ENCODE measurements at places on chromosomes 4 and X.

GRCh38 chrX:109775386-109775785 is 42.3 kb upstream of the ACSL4 start:
- no peak for DNase-seq

DNA sequence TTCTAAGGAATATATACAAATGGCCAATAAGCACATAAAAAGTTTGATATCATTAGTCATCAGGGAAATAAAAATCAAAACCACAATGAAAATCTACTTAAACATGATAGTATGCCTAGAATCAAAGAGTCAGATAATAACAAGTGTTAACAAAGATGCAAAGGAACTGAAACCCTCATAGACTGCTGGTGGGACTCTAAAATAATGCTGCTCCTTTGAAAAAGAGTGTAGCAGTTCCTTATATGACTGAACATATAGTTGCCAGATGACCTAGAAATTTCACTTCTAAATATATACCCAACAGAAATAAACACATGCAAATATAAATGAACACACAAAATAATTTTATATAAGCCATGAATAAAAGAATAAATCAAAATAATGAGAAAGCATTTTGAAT is 205.1 kb upstream of the CTSO start:
- no peak for DNase-seq

GRCh38 chr4:14399848-14400247 is 602.4 kb upstream of the CPEB2 start:
- no peak for DNase-seq

DNA sequence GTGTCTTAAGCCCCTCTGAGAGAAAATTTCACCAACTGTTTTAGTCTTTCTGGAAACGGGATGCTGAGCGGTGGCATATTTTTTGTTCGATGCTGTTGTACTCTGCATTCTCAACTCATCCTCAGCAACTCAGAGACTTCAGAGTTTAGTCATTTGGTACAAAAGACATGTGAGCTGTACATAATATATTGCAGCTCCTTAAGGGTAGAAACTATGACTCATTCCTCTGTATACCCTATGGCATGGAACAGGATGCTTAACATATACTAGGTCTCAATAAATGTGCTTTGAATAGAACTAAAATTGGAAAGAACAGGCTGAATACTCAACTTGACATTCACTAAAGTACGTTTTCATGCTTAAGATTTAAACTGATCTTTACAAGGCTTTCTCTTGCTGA is 130.5 kb upstream of the SLITRK2 start:
- DNase-seq, result no peak

DNA sequence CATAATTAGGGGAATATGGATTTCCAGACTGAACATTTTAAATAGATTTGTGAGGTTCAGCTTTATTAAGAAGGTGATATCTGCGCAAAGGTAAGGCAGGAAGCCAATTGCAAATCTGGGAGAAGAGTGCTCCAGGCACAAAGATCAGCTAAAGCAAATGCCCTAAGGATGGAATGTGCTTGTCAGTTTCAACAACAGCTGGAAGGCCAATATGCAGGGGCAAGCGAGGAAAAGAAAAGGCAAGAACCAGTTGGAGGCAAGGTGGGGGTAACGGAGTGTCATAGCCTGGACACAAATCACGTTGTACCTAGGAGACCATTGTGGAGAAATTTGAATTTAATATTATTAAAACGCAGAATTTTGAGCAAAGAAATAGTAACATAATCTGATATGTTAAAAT is 1710.3 kb upstream of the PCDH7 start:
- no peak for DNase-seq

- no peak for DNase-seq
These were observed 12.6 kb downstream of the NEIL3 start for GRCh38 chr4:177322266-177322665.

GRCh38 chr4:8271821-8272220 is 2.3 kb downstream of the HTRA3 start:
- DNase-seq, result no peak

DNA sequence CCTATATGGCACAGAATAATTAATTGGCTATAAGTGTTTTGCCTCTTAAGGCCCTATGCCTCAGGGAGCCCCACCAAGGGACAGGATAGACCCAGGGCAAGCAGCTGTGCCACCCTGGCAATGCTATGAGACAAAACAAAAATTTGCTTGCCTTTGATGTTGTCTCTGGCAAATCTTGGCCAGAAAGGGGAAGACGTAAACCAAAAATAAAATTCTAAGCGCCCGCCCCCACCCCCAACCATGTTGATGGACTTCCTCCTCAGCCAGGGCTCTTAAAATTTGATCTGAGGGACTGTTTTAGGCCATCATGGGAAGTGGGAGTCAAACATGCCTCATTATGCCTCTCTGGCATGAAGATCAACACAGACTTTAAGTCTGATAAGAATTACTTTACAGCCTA is 130.5 kb upstream of the APOOL start:
- DNase-seq, result no peak

GRCh38 chrX:1466232-1466661 is 13.5 kb upstream of the ASMTL start:
- DNase-seq, result no peak

Measured in stimulated activated CD4-positive, alpha-beta T cell treated with anti-CD3 and anti-CD28 coated beads, TNF-alpha, amount 100 ng/mL, for 24 hours (primary cell).